ENCODE measurements at places on chromosomes 6 and 20. TPM values are rescaled to one million over a fixed set of nuclear protein-coding genes. Genes with fewer than 3 reads are reported as not detected.

Gene CYP39A1
- not detected for total RNA-seq

Gene GGT7
- 11.6 TPM for total RNA-seq

Gene LY6G5B
- 27.9 TPM for total RNA-seq

Gene COL12A1
- total RNA-seq, result not detected

Gene HCRTR2
- total RNA-seq, result not detected

Gene SLC12A5
- total RNA-seq, result 0.70 TPM

Gene ARHGAP40
- total RNA-seq, result not detected

Gene THBD
- total RNA-seq, result not detected

Gene SPATS1
- total RNA-seq, result not detected

Gene TPD52L1
- not detected for total RNA-seq

Gene NKX2-4
- not detected for total RNA-seq

Gene SLC17A1
- total RNA-seq, result not detected

Gene F13A1
- not detected for total RNA-seq

Gene PKIB
- total RNA-seq, result 0.36 TPM

Gene KIF6
- total RNA-seq, result 0.32 TPM

Gene TCP11
- not detected for total RNA-seq

Gene COL9A1
- not detected for total RNA-seq

Gene GRM1
- not detected for total RNA-seq

Gene WASF1
- 1.5 TPM for total RNA-seq

Gene PTCHD4
- total RNA-seq, result not detected

Gene NOX3
- total RNA-seq, result not detected

Gene BNIP5
- total RNA-seq, result not detected

Gene LHFPL5
- total RNA-seq, result not detected

Gene GJA10
- not detected for total RNA-seq

Gene VGLL2
- total RNA-seq, result not detected

Measured in T-helper 2 cell treated with Interferon-gamma antibody and Interleukin-4, amounts not matched to agents 100 ng/mL and 5 ng/mL, for 36 hours (primary cell).